ENCODE measurements at places on chromosomes 12 and 14.

GRCh38 chr12:102755266-102755665 lies 161.8 kb downstream of the PAH start:
- no peak for DNase-seq

DNA sequence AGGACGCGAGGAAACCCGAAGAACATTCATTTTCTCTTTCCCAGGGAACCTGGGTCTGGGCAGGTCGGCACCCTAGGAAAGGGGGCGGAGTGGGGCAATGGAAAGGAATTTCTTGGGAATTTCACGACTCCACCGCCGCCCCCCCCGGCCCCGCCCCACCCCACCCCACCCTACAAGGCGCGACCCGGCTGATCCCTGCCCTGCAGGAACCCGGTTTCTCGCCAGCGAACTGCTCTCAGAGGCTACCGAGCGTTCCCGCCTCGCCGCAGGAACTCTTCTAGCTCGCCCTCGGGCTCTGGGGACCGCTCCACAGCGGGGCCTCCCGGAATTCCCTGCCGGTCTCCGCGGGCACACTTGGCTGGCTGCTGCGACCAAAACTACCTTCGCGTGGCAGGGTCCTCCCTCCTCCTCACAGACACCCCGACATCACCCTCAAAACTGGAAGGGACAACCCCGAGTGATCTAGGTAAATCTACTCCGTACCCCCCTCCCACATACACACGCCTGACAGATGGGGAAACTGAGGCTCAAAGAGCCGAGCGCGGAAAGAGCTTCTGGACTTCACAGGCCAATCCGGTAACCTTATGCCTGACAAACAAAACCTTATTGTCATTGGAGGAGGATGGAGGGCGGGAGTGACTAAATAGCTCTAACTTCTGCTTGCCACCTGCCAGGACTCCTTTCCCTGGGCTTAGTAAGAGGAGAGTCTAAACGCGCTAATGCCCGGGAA lies 785 bp upstream of the ACTN1 start:
- DNase-seq, result no peak

GRCh38 chr12:131379738-131380137 lies 331.2 kb upstream of the SFSWAP start:
- DNase-seq, result no peak

GRCh38 chr12:120089105-120089504 lies 27.4 kb downstream of the RAB35 start:
- no peak for DNase-seq

DNA sequence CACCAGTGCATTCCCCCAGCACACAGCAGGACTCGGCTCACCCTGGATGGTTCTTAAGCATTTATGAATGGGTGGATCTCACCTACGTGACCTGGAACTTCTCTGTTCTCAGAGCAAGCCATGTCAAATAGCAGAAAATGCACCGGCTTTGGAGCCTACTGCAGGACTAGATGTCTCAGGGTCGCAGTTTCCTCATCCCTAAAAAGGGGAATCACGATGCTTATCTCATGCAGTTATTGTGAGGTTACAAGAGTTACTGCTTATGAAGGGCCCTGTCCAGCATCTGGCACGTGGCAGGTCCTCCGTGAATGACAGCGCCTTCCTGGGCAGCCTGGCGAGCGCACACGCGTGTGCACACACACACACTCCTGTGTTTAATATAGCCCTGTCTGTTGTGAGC lies 128.5 kb downstream of the ETV6 start:
- DNase-seq, result no peak

GRCh38 chr12:27048822-27049752 lies 26.7 kb downstream of the MED21 start:
- DNase-seq, result peak; percentile 42

GRCh38 chr12:12456637-12457036 lies 99.8 kb downstream of the BORCS5 start:
- peak; percentile 30 for DNase-seq

- no peak for DNase-seq
Measured at GRCh38 chr14:89377544-89377943, 39.5 kb downstream of the FOXN3 start.

DNA sequence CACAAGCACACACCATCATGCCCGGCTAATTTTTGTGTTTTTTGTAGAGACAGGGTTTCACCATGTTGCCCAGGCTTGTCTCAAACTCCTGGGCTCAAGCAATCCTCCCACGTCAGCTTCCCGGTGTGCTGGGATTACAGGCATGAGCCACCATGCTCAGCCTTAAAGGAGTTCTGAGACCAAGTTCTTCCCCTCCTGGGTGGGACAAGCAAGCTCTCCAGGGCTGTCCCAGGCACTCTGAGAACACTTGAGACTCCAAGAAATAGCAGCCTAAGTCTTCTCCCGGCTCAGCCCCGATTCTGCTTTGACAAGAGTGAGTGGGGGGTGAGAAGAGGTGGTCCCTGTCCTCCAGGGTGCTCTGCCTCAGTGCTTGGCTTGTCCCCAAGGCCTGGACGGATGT lies 86.4 kb downstream of the STAB2 start:
- DNase-seq, result no peak

- DNase-seq, result no peak
Measured at GRCh38 chr12:96301732-96302131, 98.5 kb downstream of the CDK17 start.

GRCh38 chr14:94153750-94154342 lies 20.3 kb upstream of the PPP4R4 start:
- DNase-seq, result no peak

GRCh38 chr12:19783547-19784444 lies 344.5 kb downstream of the AEBP2 start:
- DNase-seq, result no peak

DNA sequence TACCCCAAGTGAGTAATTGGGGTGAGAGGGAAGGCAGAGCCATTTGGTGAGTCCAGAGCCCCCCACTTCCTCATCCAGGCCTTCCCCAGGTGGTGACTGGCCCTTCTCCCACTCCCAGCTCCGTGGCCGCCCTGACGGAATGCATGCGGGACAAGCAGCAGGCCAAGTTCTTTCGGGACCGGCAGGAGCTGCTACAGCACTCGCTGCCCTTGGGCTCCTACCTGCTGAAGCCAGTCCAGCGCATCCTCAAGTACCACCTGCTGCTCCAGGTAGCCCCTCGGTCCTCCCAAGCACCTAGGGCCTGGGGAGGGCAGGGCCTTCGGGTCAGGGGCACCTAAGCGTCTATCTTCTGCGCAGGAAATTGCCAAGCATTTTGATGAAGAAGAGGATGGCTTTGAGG lies 26.5 kb downstream of the PLEKHG3 start:
- no peak for DNase-seq

DNA sequence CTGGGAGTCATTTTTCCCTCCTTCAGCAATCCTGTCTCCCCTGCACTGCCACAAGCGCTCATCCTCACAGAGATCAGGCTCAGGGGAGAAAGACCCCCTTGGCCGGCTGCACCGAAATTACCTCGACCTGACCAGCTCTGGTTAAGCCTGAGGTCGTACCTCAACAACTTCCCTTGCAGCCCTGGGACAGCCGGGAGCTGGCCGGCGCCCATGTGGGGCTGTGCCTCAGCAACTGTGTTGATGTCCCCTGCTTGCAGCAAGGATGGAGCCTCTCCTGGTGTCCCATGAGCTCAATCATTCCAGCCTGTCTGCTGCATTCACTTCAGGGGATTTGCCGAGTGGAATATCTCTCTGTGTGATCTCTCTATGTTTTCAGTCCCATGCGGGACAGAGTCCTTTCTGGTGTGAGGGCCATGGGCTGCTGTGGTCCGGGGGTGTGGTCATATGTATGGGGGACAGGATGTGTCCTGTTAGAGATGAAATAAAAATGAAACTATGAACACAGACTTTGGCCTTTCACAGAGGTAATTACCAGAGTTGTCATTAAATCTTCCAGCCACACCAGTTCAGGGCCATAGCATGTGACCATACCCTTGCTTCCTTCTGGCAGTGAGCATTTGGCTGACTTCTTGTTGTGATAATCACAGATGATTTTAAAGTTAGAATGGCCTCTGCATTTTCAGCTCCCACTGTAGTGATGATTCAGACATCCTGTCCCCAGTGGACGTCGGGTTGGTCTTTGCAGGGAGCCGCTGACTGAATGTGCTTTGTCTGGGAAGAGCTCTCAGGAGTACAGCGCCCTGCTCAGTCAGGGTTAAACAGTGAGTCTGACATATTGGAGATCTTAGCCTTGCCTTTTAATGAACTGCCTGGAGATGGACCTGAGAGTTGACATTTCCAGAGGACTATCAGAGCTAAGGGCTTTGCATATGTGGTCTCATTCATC lies 405.9 kb downstream of the AACS start:
- DNase-seq, result peak; percentile 7

GRCh38 chr14:49886523-49886922 lies 6.4 kb upstream of the ARF6 start:
- no peak for DNase-seq

GRCh38 chr14:25007832-25008231 lies 42.1 kb downstream of the STXBP6 start:
- DNase-seq, result no peak

GRCh38 chr12:56162468-56163290 lies 4.5 kb downstream of the MYL6 start:
- DNase-seq, result no peak

DNA sequence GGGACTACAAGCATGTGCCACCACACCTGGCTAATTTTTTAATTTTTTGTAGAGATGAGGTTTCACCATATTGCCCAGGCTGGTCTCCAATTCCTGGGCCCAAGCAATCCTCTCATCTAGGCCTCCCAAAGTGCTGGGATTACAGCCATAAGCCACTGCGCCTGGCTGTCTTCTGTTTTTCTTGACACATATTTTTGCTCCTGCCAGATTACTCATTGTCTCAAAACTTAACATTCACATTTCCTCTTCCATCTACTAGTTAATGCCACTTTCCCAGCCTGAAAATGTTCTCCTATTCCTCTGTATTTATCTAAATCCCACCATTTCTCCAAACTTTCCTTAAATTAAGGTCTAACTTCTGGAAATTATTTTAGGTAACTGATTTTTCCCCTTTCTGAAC lies 36.2 kb upstream of the KCNH3 start:
- DNase-seq, result no peak

DNA sequence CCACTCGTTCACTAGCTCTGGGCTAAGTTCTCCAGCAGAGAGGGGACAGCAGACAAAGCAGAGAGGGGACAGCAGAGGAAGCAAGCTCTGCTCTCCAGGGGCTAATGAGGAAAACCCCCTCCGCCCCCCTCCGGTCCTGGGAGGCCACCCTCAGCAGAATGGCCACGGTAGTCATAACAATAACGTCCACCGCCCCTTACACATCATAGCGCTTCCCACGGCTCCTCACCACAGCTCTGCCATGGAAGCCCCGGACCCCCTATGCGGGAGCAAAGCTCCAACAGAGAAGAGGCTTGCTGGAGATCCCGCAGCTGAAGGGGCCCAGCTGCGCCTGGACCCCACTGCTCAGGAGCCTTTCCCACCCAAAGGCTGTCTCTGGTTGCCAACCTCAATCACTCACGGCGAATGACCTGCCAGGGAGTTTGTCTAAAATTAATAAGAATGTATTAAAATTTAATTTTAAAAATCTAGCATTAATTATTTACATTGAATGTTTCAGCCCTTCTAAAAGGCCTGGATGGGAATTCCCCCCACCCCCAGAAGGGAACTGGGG lies 17.4 kb downstream of the BEGAIN start:
- DNase-seq, result no peak

GRCh38 chr12:91778091-91778832 lies 367.4 kb downstream of the BTG1 start:
- DNase-seq, result no peak

DNA sequence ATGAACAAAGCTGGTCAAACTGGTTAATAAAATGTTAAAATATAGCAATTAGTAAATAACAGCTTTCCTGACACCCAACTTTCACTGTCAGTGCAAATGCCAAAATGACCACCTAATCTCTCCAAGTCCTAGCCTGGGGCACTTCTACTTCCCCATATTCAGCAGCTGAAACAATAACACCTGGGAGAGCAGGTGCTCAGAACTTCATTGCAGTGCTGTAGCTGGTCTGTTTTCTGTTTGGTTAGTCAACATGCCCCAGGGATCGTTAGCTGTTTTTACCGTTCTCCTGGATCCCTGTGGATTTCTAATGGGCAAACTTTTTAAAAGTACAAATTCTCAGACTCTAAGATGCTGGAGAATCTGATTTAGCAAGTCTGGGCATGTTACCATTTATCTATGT lies 759.7 kb downstream of the GALC start:
- no peak for DNase-seq

DNA sequence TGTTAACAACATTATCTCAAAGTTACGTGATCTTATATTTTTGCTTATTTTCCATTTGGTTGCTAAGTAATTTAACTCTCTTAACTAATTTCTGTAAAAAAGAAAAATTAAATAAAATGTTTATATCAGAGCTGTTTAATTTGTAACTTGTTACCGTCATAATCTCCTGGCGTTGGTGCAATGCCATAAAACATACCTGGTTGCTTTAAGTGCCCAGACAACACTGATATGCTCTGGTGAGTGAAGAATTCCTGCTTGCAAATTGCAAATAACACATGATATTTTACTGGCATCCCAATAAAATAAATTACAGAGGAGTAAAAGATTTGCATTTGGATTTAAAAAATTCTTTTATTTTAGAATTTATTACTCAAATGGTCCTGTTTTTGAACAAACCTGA lies 640.1 kb upstream of the MIS18BP1 start:
- DNase-seq, result no peak

DNA sequence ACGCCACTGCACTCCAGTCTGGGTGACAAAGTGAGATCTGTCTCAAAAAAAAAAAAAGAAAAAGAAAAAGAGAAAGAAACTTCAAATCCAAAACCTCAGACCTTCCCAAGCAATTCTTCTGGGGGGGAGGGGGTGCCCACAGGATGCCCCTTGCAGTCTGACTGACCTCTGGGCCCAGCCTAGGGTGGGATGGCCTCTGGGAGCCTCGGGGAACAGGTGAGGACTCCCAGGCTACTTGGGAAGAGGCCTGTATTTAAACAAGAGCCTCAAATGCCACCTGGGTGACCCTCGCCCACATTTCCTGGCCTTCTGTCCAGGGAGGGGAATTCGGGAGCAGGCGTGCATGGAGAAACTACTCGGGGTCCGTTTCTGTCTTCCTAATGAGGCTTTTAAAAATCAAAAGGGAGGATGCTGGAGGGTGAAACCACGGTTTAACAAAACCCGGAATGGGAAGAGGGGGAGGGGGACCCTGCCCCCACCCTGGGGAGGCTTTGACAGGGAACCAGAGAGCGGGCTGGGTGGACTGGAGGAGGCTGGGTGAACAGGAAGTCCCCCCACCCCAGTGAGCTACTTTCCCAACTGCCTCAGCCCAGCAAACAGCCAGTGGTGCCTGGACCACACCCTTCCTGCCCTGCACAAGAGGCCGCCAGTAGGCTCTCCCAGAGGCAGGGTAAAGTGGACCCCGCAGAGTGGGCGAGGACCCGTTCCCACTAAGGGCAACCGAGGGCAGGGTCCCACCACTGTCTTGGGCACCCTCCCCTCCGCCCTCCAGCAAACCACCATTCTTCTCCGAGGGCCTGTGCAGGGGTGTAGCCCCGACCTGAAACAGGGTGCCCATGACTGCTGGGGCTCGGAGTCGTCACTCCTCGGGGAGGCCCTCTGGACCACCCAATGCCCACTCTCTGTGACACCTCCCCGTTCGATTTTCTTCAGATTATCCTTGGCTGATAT lies 1.5 kb upstream of the FBRSL1 start:
- DNase-seq, result no peak
